ENCODE measurements at places on chromosomes 1 and 21.

DNA sequence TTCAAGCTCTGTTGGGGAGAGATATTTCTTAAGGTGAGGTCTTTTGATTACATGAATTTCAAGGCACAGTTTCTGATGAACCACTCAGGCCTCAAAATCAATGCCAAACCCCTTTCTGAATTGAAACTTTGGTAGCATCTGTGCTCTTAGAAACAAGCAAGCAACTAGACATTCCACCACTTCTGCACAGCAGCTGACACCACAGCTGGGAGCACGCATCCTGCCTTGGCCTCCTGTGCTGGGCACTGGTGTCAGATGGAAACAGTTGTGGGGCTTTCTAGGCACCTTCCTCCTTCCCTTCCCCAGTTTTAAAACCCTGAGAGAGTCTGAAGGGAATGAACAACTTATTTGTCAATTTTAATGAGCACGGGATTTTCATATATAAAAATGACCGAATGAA is 360.2 kb downstream of the ADGRL2 start:
- H3K27ac ChIP-seq = no peak overlapping the region
- H3K4me1 ChIP-seq = peaks cover 3% of the 10 kb centered on the region
- H3K4me3 ChIP-seq = no peak overlapping the region

DNA sequence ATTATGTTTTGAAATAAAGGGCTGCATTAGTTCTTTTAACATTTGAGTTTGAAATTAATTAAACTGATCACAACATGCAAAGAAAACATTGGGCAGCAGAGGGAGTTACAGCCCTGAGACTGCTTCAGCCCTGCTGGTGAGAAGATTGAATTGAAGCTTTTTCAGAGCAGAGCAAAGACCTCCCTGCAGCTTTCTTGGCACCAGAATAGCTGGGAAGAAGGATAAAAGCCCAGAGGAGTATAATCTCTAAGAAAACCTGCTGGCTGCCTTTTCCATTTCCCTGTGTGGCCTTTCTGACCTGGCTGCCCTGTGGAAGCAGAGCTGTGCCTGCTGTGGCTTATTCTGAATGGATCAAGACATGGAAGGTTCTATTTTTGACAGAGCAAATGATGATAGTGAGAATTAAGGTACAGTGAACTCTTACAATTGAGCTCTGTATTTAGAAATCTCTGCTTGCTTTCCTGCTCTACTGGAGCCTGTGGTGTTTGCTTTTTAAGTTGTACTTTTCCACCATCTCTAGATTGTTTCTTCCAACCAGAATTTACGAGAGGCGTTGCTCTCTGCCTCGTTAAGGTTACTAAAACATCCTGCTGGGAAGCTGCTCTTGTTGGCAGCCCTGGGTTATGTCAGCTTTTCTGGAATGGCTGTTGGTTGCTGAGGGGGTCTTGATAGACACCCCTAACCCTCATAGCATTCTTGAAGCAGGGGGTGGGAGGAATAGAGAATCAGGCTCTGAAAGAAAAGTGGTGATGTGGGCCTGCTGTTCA is 9.9 kb downstream of the SNRPE start:
- no peak overlapping the region for H3K4me3 ChIP-seq
- H3K27ac ChIP-seq = no peak overlapping the region
- H3K36me3 ChIP-seq = peaks cover 29% of the 10 kb centered on the region
- DNase-seq = no peak
- H3K4me1 ChIP-seq = peaks cover 6% of the 10 kb centered on the region

GRCh38 chr21:42473498-42474042 is 22.5 kb downstream of the RSPH1 start:
- no peaks in the 10 kb centered on the region for H3K36me3 ChIP-seq
- H3K4me1 ChIP-seq = peaks cover 37% of the 10 kb centered on the region
- H3K4me3 ChIP-seq = no peak overlapping the region
- peak overlapping the region; percentile 91 for H3K27ac ChIP-seq
- no peaks in the 10 kb centered on the region for H3K27me3 ChIP-seq

DNA sequence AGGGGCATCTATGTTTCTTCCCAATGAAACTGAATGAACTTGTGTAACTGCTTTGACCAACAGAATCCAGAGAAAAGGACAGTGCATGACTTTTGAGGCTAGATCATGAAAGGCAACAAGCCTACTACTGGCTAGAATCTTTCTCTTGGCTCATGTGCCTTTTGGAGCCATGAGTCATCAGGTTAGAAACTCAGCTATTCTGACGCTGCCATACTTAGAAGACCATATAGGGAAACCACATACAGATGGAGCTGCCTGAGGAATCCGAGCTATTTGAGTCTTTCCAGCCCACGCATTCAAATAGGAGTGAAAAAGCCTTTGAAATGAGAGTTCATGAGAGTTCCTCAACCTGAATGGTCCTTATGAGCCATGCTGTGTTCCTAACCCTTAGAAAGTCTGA is 738.5 kb upstream of the CHRM3 start:
- no peaks in the 10 kb centered on the region for H3K4me1 ChIP-seq
- H3K36me3 ChIP-seq = no peaks in the 10 kb centered on the region
- H3K4me3 ChIP-seq = no peak overlapping the region
- no peak for DNase-seq
- no peak overlapping the region for H3K27ac ChIP-seq
- H3K27me3 ChIP-seq = no peaks in the 10 kb centered on the region

DNA sequence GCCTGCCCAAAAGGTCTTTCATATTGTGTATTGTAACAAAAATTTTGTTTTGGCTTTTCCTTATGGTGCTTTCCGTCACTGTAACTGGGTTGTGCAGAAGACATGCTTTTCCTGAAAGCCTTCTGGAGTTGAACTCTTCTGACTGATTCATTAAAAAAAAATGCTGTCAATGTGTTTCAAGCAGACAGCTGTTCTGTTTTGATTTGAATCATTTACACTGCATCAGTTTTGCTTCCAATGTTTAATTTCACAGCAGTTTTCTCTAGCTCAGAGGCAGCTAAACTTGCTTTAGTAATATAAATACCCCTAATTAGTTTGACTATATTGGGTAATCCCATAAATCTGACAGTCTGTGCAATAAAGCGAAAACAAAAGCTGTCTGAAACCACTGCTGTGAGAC is 7.9 kb downstream of the UTP11 start:
- H3K4me1 ChIP-seq = peaks cover 6% of the 10 kb centered on the region
- peaks cover 45% of the 10 kb centered on the region for H3K36me3 ChIP-seq
- no peaks in the 10 kb centered on the region for H3K27me3 ChIP-seq
- H3K4me3 ChIP-seq = no peak overlapping the region

DNA sequence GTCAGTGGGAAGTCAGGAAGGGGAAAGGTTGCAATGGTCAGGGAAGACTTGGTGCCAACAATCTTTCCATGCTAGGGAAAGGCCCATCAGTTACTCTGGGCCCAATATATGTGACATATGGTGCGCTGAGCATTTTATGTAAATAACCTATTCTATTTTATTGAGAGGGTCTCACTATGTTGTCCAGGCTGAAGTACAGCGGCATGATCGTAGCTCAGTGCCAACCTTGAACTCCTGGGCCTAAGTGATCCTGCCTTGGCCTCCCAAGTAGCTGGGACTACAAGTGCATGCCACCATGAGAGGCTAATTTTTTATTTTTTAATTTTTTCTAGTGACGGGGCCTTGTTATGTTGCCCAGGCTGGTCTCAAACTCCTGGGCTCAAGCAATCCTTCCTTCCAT is 6.8 kb downstream of the UQCRH start:
- H3K27me3 ChIP-seq = no peaks in the 10 kb centered on the region
- DNase-seq = no peak
- peaks cover 25% of the 10 kb centered on the region for H3K4me1 ChIP-seq
- peaks cover 51% of the 10 kb centered on the region for H3K36me3 ChIP-seq

- DNase-seq = no peak
- peaks cover 49% of the 10 kb centered on the region for H3K4me1 ChIP-seq
- no peaks in the 10 kb centered on the region for H3K27me3 ChIP-seq
- H3K36me3 ChIP-seq = peaks cover 18% of the 10 kb centered on the region
- H3K27ac ChIP-seq = peak overlapping the region; percentile 97
These were observed 1.1 kb downstream of the C1orf56 start for GRCh38 chr1:151048645-151049032.

DNA sequence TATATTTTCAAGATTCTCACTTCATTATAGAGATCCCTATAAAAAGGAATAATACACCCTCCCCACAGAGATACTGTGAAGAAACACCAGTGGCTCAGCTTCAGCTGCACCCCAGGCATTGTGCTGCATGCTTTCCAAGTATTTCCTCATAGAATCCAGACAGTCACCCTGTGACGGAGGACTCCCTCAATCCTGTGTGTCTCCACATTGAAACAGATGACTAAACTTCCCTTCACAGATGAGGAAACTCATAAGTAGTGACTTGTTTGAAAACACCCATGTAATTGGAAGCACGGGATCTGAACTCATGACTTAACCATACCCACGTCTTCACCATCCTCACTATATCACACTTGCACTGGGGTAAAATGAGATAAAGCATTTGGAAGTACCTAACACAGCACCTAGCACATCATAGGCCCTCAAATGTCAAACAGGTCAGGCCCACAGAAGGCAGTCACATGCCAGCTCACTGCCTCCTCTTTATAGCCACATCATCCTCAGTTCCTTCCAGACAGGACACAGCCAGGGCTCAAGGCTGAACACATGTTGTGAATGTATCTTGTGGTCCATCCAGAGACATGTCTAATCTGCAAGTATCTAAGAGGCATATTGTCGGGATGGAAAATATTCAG is 55.2 kb downstream of the GPR161 start:
- peaks cover 11% of the 10 kb centered on the region for H3K4me1 ChIP-seq
- H3K27ac ChIP-seq = no peak overlapping the region
- peaks cover 12% of the 10 kb centered on the region for H3K36me3 ChIP-seq
- H3K4me3 ChIP-seq = no peak overlapping the region

GRCh38 chr21:29248124-29248523 is 50.6 kb upstream of the BACH1 start:
- DNase-seq = no peak
- no peak overlapping the region for H3K27ac ChIP-seq
- H3K36me3 ChIP-seq = peaks cover 5% of the 10 kb centered on the region
- H3K27me3 ChIP-seq = no peaks in the 10 kb centered on the region
- H3K4me3 ChIP-seq = no peak overlapping the region

DNA sequence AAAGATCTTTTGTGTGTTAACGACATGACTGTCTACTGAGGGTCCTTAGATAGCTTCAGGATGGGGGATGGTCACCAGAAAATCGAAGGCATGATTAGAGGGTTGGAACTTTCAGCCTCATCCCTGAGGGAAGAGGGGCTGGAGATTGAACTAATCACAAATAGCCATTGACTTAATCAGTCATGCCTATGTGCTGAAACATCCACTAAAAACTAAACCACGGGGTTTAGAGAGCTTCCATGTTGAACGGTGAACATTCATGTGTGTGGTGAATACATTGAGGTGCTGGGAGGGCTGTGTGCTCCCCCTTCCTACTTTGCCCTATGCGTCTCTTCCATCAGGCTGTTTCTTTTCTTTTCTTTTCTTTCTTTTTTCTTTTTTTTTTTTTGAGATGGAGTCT is 17.0 kb downstream of the RBP7 start:
- H3K4me3 ChIP-seq = no peak overlapping the region
- no peaks in the 10 kb centered on the region for H3K4me1 ChIP-seq
- no peaks in the 10 kb centered on the region for H3K36me3 ChIP-seq
- no peak for DNase-seq

DNA sequence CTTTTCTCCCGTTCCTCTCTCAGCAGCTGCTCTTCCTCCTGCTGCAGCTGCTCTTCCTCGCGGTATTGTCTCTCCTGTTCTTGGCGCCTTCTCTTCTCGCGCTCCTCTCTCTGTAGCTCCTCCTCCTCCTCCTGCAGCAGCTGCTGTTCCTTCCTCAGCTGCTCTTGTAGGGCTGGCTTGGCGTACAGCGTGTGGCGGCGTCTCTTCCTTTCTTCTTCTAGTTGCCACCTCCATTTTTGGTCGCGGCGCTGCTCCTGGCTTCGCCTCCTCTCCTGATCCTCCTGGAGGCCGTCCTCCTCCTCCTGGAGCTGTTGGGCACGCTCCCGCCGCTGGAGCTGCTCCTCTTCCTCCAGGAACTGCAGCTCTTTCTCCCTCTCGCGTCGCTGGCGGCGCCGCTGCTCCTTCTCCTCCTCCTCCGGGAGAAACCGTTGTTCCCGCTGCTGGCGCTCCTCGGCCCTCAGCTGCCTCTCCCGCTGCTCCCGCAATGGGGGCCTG is 4.8 kb downstream of the TCHH start:
- H3K27me3 ChIP-seq = peaks cover 18% of the 10 kb centered on the region
- H3K36me3 ChIP-seq = peaks cover 8% of the 10 kb centered on the region
- DNase-seq = no peak
- H3K4me1 ChIP-seq = peaks cover 10% of the 10 kb centered on the region
- H3K4me3 ChIP-seq = no peak overlapping the region
- no peak overlapping the region for H3K27ac ChIP-seq

DNA sequence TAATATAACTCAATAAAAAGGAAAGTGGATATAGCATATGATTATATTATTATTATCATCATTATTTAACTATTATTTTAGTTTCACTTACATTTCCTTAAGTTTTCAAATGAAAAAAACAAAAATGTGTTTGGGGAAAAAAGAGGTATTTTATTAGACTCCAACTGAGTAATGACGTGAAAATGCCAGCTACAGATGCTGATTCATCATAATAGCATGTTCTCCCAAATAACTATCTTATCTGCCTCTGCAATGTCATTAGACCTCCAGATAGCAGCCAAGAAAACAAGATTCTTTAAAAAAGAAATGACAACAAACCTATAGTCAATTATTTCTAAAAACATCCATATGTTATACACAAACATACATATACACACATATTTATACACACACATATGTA is 1071.9 kb upstream of the TMPRSS15 start:
- H3K36me3 ChIP-seq = no peaks in the 10 kb centered on the region
- no peaks in the 10 kb centered on the region for H3K4me1 ChIP-seq
- DNase-seq = no peak
- H3K27ac ChIP-seq = no peak overlapping the region
- H3K27me3 ChIP-seq = no peaks in the 10 kb centered on the region

DNA sequence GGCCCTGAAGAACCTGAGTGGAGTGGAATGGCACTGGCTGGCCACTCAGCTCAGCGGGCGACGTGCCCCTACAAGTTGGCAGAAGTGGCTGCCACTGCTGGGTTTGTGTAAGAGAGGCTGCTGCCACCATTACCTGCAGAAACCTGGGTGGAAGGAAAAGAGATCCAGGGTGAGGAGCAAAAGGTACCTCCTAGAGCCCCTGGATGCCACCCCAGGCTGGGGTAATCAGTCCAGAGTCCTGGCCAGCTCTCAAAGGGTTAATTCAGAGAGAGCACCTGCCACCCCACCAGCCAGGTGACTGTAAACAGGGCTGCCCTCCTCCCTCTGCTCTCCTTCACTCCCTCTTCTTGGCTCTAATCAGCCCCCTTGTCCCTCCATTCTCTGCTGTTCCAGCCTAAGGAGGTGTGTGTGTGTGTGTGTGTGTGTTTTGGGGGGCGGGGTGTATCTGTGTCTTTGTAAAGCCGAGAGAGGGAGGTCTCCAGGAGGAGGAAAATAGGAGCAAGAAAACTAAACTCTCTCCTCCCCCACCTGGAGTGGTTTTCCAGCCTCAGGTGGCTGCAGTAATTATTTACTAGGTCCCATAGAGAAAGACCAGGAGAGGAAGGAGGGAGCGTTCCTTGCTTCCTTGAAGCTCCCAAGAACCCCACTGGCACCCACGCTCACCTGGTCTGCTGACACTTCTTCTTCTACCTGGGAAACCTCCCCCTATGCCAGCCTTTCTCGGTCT is 12.6 kb downstream of the TRIM46 start:
- no peaks in the 10 kb centered on the region for H3K36me3 ChIP-seq
- H3K4me3 ChIP-seq = no peak overlapping the region
- H3K4me1 ChIP-seq = peaks cover 26% of the 10 kb centered on the region
